H1 (cell line): ENCODE measurements at places on chromosomes 2 and 18.

- no peak for DNase-seq
Observed at GRCh38 chr2:75606761-75607399, 39.7 kb upstream of the MRPL19 start.

DNA sequence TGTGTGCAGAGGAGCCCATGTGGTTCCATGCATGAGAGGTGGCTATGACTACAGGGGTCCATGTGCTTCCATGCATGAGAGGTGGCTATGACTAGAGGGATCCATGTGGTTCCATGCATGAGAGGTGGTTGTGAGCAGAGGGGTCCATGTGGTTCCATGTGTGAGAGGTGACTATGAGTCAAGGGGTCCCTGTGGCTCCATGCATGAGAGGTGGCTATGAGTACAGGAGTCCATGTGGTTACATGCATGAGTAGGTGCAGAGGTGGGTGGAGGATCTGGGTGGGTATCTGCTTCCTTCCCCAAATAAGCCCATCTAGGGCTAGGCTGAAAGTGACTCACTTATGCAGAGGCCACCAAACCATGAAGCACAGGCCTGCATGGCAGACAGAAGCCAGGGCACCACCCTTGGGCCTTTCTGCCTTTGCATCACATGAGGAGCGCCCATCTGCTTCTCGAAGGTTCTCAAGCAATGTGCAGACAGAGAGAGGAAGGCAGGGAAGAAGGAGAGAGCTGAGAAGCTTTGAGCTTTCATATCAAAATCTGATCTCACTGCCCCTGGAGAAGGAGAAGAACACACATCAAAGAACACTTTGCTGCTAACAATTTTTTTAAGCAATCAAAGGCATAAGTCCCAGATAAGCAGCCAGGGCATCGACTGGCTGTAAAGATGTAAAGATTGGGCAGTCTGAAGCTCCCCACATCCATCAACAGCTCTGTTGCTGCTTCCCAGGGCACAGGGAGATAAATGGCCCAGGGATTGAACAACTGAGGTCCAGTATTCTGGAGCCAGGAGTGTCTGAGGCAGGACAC is 137.6 kb downstream of the TNS1 start:
- DNase-seq: no peak

- no peak for DNase-seq
Observed at GRCh38 chr18:39259736-39260135, 1694.1 kb upstream of the CELF4 start.

DNA sequence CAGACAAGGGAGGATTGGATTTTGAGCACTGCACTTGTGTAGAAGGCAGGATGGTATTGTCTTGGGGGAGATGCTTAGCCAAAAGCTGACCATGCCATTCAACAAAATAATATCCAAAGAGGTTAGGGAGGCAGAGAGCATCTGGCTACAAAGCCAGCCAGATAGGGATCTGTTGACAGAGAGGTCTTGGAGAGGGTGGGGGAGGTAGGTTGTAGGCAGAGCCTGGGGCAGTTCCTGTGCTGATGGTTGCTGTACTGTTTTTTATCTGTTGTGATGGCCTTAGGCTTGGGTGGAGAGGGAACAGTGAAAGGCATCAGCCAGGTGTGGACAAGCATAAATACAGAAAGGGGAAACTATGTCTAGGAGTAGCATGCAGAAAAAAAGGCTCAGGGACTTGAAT is 100.9 kb downstream of the AQP4 start:
- no peak for DNase-seq
